Right forelimb (tissue), 1 donor: ENCODE measurements at places on chromosomes 1 and 21.

- DNase-seq, result no peak
Observed at GRCh38 chr21:41245509-41246135, 71.0 kb upstream of the FAM3B start.

DNA sequence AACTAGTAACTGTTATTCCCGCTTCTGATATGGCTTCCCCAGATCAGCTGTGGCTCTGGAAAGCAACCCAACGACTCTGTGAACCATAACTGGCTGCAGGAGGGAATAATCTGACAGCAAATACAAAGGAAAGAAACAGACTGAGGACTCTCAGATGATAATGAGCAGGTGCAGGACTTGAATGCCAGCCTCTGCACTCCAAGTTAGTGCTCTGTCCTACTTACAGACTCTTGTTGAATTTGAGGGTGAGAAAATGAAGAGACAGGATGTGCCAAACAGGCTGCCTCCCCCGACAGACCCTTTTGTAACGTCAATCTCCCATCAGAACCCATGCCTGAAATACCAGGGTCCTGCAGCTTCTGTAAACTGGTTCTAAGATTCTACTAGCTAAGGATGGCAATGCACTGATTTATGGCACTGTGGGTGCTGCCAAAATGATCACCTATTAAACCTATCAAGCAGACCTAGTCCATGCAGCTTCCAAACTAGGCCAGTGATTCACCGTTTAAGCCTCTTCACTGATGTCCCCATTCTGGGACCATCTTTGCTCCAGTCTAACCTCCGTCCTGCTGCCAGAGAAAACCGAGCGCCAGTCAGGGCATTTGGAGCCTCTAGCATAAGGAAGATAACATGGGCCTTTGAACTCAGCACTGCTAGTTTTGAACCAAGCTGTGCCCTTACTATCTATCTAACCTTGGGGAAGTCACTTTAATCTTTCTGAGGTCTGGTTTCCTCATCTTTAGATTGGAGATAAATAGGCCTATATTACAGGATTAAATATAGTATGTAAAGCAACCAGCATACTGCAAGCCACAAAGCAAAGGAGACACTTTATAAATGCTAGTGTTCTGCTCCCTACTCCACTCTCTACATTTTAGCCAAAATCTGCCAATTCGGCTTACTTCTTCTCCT lies 4.8 kb downstream of the MKNK1 start:
- DNase-seq, result no peak

DNA sequence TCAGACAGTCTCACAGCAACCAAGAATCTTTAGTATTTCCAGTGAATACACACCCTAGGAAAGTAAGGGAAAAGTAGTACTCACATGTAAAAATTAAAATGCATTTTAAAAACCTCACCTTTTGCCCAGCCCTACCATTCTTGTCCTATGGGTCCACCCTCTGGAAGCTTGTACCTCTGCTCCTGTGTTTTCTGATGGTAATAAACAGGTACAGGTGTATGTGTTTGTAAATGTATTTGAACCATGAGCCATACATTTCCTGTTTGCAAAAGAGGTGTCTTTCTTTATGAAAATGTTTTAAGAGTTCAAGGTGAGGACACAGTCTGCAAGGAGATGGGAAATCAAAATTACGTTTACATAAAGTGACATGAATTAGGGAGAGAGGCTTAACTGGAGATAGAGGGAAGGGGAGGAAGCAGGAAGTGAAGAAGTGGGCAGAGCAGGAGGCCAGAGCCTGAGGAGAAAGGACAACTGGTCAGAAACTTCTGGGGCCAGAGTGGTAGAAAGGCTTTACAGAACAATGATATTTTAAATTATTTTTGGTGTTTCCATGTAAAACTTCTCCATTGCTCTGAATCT lies 52.0 kb upstream of the IVNS1ABP start:
- no peak for DNase-seq

- no peak for DNase-seq
Observed at GRCh38 chr1:226902601-226903000, 32.2 kb downstream of the PSEN2 start.

DNA sequence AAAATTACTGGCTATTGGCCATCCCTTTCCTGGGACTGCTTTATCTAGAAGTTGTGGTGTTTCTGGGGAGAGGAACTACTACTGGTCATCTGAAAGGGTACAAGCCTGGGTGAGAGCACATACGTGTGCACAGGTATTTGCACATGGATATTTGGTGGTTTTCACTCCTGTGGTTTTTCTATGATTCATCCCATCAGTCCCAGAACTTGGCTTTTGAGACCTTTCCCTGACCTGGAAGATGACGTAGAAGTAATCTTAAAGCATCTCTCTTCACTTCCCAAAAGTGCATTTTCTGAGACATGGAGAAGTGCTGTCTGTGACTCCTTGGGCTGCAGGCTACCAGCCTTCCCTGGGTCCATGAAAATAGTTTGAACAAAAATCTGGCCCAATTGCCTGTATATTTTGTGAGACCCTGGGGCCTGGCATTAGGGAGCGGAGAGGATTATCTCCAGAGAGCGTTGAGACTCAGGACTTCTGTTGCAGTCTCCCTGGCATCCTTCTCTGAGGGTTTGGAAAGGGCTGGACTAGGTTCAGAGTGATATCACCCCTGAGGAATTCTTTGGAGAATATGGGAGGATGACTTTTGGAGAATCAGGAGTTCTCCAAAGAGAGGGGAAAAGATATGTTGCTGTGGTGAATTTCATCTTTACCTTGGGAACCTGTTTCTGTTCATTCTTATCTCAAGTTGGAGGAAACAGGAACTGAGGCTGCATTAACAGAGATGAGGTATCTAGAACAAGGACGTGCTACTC lies 130.8 kb downstream of the NOS1AP start:
- DNase-seq, result no peak

GRCh38 chr1:241838897-241839296 lies 9.1 kb upstream of the EXO1 start:
- no peak for DNase-seq

- no peak for DNase-seq
Observed at GRCh38 chr1:55997536-55997935, 581.8 kb downstream of the PLPP3 start.

GRCh38 chr1:112394743-112395062 lies 1.3 kb upstream of the CTTNBP2NL start:
- no peak for DNase-seq

DNA sequence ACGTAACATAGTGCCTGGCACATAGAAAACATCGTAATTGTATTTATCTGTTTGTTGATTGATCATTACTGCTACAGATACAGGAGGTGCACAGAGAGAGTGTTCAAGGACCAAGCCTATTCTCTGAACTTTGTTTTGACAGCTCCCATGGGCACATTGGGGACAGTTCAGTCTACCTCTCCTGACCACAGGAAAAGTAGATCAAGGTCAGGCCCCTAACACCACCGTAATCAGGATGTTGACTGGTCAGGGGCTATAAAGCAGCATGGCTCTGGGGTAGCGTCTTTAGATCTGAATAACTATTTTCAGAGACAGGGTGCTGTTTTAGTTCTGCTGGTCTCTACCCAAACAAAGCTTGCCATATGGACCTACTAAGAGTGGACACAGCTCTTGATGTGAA lies 223.1 kb upstream of the IRF2BP2 start:
- no peak for DNase-seq
